COR-L47 (cell line): ENCODE measurements at places on chromosomes 5 and 9.

GRCh38 chr9:123954518-123955280 lies 24.8 kb upstream of the DENND1A start:
- no peak for DNase-seq

DNA sequence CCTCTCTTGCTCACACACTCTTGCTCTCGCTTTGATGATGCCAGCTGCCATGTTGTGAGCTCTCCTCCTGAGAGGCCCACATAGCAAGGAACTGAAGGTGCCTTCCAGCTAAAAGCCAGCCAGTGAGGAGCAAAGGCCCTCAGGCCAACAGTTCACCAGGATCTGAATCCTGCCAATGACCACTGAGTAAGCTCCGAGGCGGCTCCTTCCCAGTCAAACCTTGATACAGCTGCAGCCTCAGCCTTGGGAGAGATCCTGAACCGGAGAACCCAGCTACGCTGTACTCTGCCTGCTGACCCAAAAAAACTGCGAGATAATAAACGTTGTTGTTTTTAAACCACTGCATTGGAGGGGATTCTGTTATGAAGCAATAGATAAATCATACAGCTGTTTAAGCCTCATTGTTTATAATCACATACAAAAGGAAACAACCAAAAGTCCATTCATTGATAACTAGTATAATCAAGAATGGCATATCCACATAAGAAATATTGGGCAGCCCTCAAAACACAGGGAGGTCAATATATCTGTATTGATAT lies 49.0 kb upstream of the IFNK start:
- no peak for DNase-seq

DNA sequence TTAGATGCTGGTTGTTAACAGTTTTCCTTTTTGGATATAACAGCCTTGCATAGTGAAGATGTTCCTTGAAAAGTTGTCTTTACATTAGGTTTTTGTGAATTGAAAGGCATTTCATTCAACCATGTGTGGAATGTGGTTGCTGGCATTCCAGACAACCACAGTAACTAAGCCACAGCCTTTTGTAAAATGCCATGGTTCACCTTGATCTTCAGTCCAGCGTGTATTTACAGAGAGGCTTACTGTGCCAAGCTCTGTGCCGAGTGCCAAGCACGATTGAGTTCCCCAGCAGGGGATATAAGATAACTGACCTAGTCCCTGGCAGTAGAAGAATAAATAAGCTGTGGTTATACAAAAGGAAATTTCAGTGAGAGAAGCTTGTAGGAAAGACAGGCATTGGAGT lies 4.9 kb downstream of the EXOSC2 start:
- DNase-seq, result no peak

- no peak for DNase-seq
Observed at GRCh38 chr9:133647148-133647547, 11.0 kb downstream of the DBH start.

DNA sequence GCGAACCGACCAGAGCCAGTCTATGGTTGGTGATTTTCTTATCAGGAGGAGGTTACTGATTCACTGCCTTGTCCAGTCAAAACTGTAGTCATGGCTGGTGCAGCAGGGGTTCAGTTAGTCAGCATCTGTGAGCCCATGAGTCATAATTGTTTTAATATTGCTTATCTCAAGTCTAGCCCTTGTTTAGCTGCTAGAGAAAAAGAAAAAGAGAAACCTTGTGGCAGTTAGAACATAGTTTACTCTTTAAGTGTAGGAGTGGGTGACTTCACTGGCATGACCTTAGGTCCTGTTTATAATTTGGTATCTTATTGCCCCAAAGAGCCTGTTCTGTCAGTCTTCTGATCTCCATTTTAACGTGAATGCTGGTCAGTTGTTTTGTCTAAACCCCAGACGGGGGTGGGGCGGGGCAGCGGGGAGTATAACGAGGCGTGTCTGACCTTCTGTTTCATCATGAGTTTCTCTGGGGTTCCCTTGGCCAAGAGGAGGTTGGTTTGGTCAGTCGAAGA lies 76.9 kb upstream of the NFIL3 start:
- DNase-seq, result no peak

GRCh38 chr9:83639266-83639665 lies 16.3 kb downstream of the IDNK start:
- DNase-seq, result no peak
